ENCODE measurements at places on chromosomes 16 and 17. TPM values are rescaled to one million over a fixed set of nuclear protein-coding genes. Genes with fewer than 3 reads are reported as not detected.

Gene PLLP
- 1.9 TPM for polyA plus RNA-seq

Gene IGF2BP1
- polyA plus RNA-seq: 38.0 TPM

Gene KRTAP4-1
- not detected for polyA plus RNA-seq

DNA sequence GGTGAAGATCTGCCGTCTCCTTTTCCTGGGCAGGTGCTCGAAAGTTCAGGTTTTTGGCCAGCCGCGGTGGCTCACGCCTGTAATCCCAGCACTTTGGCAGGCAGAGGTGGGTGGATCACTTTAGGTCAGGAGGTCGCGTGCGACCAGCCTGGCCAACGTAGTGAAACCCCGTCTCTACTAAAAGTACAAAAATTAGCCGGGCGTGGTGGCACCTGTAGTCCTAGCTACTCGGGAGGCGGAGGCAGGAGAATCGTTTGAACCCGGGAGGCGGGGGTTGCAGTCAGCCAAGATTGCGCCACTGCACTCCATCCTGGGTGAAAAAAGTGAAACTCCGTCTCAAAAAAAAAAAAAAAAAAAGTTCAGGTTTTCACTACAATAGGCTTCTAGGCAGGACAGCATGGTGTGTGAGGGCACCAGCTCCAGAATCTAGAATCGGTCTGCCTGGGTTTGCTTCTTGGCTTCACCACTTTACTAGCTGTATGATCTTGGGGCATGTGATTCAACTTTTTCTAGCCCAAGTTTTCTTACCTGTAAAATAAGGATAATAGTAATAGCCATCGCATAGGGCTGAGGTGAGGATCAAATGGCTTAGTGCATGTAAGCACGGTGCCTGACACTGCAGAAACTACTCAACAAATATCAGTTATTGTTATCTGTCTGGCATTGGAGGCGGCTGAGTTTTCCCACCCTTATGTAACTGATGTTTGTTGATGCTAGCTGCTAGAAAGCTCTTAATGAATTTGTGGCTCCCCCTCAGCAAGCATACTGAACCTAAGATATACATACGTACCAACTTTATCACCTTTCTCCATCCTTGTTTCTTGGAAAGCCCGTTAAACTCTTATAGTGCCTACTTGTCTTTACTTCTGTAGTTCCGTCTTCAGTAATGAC lies 1.3 kb downstream of the PSMD12 start:
- DNase-seq: no peak

GRCh38 chr16:11429823-11430222 lies 84.6 kb downstream of the RMI2 start:
- no peak for DNase-seq

DNA sequence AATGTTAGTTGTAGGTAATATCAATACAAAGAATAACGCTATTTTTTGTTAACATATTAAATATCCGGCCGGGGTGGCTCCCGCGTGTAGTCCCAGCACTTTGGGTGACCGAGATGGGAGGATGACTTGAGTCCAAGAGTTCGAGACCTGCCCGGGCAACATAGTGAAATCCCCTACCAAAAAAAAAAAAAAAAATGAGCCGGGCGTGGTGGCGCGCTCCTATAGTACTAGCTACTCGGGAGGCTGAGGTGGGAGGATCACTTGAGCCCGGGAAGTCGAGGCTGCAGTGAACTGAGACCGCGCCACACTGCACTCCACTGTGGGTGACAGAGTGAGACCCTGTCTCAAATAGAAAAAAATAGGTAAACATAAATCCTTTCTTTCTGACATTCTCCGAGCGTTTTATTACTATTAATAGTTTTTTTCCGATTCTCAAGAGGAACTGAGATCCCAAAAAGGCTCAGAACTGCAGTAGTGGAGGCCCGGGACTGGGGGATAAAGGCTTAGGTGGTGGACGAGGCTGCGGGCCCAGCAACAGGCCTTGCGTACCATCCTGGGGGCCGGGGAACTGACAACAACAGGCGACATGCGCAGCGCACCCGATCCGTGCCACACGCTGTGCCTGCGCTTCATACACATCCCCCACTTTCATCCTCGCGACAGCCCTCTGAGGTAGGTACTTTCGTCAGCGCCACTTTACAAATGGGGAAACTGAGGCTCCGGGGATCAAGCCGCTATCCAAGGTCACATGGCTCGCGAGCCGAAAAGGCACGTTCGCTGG lies 919 bp downstream of the N4BP1 start:
- no peak for DNase-seq

GRCh38 chr17:50637829-50638605 lies 3.3 kb downstream of the ABCC3 start:
- DNase-seq: no peak

DNA sequence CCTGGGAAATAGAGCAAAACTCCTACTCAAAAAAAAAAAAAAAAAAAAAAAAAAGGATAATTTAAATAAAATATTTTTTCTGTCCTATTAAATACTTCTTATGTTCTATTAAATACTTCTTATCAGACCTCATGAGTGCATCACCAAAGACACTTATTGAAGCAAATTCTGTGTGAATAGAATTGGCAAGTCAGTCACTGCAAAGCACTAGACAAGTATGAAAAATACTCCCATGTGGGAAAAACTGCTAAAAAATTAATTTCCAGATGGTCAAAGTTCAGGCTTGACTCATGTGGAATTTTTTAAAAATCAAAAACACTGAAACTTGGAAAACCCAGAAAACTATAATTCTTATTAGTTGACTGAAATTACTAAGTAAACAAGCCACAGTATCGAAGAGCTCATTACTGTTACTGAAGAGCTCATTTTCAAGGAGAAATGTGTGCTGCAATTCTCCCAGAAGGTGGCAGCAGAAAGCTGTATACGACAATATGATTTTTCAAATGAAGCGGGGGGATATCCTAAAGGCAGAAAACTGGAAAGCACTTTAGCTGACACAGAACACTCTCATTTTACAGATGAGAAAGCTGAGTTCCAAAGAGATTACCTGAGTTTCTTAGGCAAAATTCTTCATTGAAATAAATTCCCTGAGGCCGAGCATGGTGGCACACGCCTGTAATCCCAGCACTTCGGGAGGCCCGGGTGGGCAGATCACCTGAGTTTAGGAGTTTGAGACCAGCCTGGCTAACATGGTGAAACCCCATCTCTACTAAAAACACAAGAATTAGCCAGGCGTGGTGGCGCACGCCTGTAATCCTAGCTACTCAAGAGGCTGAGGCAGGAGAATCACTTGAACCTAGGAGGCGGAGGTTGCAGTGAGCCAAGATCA lies 15.9 kb upstream of the FBXO47 start:
- peak; percentile 79 for DNase-seq

DNA sequence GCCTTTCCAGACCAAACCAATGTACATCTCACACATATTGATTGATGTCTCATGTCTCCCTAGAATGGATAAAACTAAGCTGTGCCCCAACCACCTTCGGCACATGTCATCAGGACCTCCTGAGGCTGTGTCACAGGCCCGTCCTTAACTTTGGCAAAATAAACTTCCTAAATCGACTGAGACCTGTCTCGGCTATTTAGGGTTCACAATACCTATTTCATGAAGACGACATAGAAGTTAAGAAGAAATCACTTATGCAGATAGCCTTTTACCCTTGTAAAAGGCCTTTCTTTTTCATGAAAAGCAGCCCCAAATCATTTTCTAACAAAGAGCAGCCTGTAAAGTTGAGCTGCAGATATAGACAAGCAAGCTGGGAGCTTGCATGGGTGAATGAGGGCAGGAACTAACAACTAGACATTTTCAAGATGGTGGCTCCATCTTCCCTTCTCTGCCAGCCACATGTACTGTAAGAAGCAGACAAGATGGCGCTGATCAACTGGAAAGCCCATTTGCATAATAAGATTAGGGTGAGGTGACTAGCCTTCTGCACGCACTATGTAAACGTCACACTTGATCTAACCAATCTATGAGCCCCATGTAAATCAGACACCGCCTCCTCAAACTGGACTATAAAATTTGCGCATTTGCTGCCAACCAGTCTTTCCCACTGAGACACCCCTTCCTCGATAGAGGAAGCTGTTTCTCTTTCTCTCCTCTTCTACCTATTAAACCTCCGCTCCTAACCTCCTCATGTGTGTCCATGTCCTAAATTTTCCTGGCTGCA lies 4.7 kb upstream of the KDM8 start:
- no peak for DNase-seq

Measured in A549 (cell line).